ENCODE measurements at places on chromosomes 5 and 9.

DNA sequence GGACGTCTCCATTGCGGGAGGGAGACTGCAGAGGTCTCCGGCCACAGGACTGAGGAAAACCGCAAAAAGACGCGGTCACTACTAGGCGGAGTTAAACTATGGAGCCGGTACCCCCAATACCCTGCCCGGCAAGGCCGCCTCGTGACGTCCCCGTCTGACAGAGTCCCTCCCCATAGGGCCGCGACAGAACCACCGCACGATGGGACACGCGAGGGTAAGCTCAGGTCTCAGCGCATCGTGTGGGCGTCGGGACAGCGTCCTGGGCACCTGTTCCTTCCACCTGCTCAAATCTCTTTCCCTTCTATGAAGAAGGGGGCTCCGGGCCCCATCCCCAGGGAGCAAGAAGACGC lies 35.2 kb upstream of the GLDC start:
- no peak for DNase-seq

DNA sequence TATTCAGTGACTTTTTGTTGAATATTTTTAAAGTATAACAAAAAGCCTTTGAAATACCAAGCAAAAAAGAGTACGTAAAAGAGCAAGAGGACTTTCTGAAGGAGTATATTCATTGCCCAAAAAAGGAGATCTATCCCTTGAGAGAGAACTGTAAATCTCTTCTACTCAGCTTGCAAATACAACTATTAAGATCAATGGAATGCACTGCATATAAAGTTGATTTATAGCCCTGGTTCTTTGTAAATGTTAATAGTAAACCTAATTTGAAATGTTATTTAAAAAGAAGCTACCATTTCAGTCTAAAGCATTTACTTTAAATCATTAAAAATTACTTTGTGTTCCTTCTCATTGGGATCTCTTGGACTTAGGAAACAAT lies 168.1 kb downstream of the PDE4D start:
- no peak for DNase-seq

DNA sequence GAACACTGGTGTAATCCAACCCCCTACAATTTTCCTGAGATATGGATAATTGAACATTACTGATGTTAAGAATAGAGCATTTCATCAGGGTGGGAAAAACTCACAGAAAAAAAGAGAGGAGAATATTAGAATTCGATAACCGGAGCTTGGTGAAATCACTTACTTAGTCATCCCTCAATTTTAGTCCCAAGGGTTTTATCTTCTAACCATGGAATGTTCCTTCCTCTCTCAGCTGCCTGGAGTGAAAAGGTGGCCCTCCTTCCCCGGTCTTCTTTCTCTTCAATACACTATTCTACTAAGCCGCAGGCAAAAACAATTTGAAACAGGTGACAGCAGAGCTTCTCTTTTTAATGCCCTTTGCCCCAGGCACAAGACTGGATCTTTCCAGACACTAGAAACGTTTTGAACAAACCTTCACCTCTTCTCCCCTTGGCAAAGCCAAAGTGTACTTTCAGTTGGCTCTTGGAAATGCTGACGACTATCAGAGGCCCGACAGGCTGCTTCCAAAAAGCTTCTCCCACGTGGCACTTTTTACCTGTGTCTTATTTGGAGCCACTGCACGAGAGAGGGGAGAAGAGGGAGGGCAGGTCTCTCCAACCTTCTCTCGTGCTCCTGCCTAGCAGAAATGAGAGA lies 543.9 kb downstream of the TLE1 start:
- DNase-seq, result no peak

DNA sequence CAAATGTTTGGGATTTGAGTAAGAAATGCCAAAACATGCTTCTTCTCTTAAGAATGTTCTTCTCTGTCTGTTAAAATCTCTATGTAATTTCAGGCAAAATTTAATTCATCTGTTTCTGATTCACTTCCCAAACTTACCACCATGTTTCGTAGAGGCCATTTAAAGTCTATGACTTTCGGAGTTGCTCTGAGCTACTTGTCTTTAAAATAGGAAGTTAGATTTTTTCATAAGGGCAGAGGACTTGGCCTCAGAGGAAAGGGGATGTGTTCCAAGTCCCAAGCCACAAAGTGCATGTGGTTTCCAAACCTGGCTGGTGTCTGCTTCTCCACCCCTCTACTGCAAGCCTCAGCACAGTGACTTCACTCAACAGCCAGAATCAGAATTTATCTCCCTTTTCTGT lies 111.3 kb upstream of the ADRA1B start:
- DNase-seq, result no peak

GRCh38 chr9:86434039-86434726 lies 80.0 kb upstream of the TUT7 start:
- peak; percentile 72 for DNase-seq

DNA sequence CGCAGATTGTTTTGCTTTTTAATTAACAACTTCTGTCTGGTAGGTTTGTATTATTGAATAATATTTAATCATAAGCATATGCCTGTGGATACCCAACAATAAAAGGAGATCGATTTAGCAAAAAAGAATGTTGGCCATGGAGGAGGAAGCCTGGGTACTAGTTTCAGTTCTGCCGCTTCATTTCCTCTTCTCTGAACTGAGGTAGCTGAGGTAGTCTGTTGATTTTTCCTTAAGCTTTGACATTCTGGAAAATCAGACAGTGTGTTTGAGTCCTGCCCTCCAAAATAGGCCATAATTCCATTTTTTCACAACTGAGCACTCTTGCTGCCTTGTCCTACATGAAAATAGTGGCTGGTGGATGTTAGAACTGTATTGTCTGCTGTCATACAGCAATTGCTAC lies 6.0 kb upstream of the GPR21 start:
- no peak for DNase-seq

GRCh38 chr5:107248066-107248695 lies 422.6 kb downstream of the EFNA5 start:
- DNase-seq, result no peak

- peak; percentile 88 for DNase-seq
Measured at GRCh38 chr5:16178745-16179372, 732 bp downstream of the MARCHF11 start.

- no peak for DNase-seq
Measured at GRCh38 chr5:73115399-73116051, 4.8 kb upstream of the TMEM171 start.
